ENCODE measurements at places on chromosomes 4 and X. TPM values are rescaled to one million over a fixed set of nuclear protein-coding genes. Genes with fewer than 3 reads are reported as not detected.

The SPOCK3 gene
- 0.44 TPM for total RNA-seq

The PAGE4 gene
- total RNA-seq: not detected

DNA sequence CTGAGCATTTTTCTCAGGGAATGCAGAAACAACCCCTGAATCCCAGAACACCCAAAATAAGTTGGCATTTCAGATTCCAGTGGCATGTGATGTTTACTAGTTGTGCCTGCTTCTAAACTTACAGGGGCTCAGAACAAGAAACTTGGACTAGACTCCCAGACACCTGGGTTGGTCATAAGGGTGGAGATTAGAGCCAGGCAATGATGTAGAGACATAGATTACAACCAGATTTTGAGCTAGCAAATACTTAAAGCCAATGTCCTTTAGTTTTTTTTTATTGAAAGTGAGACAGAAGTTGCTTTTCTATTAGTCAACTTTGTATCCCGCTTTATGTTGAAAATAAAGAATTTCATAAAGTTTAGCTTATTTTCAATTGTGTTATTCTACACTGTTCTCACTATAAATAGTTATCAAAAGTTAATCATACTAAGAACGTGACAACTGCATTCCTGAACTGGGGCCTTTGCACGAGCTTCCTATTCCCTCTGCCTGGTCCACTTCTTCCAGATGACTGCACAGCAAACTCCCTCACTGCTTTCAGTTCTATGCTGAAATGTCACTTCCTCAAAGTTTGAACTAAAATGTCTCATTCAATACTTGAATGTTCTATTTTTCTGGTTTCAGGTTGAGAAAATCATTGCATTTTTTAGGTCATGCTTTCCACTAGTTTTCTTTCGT lies 224.7 kb upstream of the PPP1R2C start:
- no peak for DNase-seq

DNA sequence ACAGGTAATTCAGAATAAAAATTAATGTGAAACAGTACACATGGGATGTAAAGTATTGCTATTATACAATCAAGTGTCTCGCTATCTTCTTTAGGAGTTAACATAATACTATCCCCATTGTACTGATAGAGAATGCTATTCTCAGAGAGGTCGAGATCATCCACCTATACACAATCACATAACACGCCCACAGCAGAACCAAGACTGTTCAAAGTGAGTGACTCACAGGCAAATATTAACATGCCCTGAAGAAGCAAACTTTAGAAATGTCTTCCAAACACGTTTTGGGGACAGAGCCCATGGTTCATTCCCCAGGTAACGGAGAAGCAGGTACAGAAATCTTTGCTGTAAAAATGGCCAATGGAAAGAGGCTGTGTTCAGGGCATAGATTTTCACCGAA lies 50.1 kb upstream of the PHKA2 start:
- no peak for DNase-seq

GRCh38 chr4:66911880-66912279 lies 633.4 kb downstream of the CENPC start:
- no peak for DNase-seq
